ENCODE measurements at places on chromosomes 6 and 20.

DNA sequence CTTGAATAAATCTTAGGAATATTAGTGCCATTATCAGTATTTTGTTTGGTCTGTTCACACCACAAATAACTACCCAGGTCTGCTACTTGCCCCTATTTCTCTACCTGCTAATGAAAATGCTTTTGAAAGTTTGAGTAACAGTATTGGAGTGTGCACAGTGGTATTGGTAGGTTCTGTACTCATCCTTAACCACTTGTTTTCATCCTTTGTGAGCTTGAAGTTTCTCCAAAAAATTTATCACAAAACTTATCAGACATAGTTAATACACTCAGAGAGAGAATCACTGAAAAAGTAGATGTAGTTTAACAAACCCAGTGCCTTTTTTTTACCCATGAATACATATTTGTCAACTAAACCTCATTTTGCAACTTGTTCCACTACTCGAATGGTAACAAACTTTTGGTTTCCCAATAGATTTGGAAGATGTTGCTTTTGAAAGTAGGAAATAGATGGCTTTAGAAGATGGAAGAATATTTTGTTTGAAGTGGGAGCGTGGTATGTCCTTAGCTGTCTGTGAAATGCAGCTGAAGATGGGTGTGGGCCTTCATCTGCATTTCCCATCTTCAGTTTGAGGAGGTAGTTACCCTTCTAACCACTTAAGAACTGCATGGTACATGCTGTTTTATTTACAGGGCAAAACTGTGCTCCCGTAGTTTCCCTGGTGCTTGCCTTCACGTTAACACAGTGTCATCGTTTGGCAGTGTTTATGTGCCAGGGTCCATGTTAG is 9.0 kb downstream of the PTPN1 start:
- DNase-seq = no peak

DNA sequence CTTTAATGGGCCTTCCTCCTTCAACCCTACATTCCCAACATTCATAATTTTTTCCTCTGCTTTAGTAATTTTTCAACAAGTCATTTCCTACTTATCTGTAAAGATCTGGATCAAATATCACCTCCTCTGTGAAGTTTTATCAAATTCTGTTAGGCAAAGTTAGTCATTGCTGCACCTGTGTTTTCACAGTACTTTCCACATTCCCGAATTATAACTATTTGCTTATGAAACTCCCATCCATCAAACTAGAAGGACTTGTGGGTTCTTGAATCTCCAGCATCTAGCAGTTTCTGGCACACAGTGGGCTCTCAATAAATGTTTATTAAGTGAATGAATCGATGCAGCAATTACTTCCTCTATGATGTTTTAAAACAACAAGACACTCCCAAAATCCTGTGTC is 257.6 kb downstream of the HDGFL1 start:
- DNase-seq = no peak

DNA sequence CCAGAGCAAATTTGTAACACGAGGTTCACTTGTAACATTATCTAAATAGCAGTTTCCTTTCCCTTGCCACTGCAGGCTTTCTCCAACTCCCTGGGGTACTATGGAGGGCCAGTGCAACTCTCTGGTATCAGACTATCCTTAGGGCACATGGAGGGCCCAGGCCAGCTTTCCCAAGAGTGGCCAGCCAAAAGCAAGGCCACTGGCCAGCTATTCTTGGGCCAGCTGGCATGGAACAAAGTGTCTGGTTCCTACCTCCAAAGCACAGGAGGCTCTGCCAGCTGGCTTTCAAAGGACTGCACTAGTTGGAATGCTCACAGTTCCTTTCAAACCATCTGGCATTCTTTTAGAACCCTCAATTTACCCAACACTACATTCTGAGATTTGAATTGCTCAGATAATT is 8.7 kb downstream of the RNF24 start:
- DNase-seq = no peak

DNA sequence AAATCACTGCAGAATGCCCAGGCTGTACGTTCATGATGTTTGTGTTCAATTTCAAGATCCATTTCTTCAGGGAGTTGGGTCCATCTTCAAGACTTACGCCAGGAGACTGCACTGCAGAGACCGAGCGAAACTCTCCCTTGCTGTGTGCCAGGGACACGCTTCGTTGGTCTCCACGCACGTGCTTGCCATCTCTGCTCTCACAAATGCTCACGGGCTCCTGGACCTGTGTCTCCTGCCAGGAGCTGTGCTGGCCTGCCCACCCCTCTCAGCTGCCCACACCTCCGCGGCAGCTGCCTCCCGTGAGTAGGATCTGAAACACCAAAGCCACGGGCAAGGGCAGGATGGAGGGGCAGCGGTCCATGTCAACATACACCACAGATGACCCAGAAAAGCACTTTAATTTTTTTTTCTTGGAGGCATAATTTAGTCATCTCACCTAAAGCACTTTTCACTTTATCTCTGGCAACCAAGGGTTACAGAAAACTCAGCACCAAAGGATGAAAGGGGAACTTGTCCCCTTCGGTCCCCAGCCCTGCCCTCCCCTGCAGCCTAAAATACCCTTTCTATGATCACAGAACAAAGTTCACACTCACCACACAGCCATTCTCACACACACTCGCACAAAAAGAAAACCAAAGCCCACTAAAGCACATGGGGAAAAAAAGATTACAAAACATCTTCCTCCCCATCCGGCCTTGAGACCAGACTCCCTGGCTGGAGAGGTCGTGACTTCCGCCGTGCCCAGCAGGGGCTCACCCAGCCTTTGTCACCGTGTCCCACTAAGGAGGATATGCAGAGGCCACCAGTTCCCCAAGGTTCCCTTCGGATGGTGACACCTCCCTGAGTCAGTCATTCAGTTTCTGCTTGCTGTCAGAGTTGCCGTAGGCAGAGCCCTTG is 137.9 kb downstream of the AGPAT4 start:
- no peak for DNase-seq

DNA sequence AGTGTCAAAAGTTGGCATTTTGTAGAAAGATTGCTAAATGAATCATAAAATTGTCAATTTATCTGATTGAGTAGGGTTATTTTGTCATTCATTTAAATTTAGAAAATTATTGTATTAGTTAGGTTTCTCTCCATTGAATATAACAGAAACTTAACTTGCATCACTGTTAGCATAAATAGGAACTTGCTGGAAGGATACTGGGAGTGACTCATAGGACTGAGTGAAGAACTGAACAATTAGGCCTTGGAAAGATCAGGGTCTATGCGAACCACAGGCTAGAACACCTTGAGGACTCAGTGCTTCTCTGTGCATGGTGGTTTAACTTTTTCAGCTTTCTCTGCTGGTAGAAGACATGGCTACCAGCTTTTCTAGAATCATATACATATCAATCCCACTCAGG is 67.7 kb upstream of the IFNGR1 start:
- DNase-seq = no peak

- no peak for DNase-seq
Measured at GRCh38 chr20:25467441-25467840, 60.0 kb downstream of the GINS1 start.

DNA sequence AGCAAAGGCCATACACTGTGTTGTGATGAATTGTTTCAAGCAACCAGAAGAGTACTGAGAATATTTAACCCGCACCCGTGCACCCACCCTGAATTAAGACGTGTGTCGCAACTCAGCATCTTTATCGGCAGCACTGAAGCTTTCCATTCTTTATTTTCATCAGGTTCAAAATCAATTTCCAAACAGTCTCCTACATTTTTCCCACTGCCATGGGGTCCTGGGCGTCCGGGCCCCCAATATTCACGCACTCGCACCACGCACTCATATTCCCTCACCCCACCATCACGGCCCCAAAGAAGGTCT is 1.8 kb downstream of the LTB start:
- no peak for DNase-seq

DNA sequence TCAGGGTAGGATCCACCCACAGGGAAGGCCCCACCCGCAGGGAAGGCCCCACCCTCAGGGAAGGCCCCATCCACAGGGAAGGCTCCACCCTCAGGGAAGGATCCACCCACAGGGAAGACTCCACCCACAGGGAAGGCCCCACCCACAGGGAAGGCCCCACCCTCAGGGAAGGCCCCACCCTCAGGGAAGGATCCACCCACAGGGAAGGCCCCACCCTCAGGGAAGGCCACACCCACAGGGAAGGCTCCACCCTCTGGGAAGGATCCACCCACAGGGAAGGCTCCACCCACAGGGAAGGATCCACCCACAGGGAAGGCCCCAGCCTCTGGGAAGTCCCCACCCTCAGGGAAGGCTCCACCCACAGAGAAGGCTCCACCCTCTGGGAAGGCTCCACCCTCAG is 40.5 kb downstream of the KCNQ2 start:
- no peak for DNase-seq

DNA sequence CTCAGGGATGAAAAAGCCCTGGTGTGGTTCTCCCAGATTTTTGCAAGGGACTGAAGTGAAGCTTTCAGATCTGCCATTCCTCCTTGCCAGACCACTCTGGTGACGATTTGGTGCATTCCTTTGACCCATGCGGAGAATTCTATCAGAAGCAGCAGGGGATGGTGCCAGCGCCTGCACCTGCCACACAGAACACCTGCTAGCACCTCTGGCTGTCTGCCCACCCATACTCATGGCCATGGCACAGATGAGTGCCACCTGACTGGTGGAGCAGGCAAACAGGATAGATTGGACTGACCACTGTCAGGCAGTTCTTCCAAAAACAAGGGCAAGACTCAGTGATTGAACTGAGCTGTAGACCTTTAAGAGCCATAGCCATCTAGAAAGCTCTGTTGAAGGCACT is 107.1 kb downstream of the CDYL start:
- no peak for DNase-seq

DNA sequence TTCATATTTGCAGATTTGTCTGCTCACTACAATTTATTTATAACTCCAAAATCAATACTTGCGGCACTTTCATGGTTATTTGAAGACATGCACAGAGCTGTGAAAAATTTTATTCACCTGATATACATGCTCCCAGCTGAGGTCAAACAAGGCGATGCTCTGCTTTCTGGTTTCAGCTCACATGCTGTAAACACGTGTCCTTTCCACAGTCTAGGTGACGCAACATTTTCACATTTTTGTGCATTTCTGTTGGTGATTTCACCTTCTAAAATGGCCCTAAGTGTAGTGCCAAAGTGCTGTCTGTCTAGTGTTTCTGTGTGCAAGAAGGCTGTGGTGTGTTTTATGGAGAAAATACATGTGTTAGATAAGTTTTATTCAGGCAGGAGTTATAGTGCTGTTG is 650.5 kb downstream of the RNF144B start:
- no peak for DNase-seq

DNA sequence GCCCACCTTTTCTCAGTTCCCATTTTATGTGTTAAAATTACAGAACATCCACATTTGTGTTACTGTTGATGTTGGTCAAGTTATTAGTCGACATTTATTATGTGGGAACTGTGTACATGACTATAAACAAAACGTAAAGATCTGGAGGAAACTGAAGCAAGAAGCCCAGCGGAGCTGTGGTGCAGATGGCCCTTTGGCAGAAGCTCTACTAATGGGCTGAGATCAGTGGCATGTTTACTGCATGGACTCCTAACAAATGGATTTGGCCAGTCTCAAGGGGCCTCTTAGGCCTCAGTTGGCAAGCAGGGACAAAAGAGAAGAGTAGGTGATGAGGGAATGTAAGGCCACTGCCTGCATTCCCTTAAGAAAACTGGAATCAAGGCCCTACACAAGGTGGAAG is 282.1 kb upstream of the TCF21 start:
- DNase-seq = no peak

DNA sequence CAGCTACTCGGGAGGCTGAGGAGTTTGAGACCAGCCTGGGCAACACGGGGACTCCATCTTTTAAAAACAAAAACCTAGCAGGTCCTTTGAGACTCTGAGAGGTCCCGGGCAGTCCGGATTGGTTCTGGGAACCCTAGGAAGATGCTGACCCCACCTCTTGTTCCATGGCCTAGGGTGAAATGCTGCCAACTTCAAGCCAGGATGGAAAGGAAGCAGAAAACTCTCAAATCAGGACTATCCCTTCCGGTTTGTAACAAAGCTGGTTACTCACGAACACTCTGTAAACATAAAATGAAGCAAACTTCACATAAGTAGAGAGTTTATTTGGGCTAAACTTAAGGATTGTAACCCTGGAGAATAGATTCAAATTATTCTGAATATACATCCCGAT is 28.0 kb downstream of the CAPN11 start:
- DNase-seq = no peak

- DNase-seq = no peak
Measured at GRCh38 chr6:33064723-33065122, 8.7 kb downstream of the HLA-DPA1 start.

DNA sequence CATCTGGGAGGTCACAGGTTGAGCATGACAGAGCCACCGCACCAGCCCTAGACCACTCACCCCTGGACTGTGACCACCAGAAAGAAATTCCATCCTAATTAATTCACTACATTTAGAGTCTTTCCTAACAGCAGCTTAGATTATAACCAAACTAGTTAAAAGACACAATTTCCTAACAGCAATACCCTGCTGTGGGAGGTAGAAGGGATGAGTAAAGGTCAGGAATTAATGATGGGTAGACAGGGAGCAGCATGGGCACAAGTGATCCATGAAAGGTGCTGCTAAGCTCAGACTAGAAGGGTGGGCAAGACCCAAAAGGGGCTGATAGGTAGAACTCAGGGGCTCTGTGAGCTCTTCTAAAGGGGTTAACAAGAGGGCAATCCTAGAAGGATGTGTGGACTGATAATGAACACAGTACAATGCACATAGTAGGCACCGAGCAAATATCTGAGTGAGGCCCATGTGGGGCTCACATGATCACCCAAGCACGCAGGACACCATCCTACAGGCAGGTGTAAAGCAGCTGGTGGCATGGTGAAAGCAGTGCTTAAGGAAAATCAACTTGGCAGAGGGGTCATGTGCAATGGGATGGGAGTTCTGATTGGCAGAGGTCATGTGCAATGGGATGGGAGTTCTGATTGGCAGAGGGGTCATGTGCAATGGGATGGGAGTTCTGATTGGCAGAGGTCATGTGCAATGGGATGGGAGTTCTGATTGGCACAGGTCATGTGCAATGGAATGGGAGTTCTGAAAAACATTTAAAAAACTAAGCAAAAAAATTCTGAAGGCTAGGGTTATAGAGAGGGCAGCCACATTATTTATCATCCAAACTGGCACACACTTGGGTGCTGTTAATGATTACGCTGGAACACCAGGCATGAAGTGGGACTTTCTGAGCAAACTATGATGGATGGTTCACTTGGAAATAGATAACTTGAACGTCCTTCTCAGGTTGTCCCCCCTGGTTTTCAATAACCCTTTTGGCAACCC is 188.2 kb upstream of the FOXQ1 start:
- DNase-seq = no peak

GRCh38 chr6:156777577-156778453 is 637 bp downstream of the ARID1B start:
- peak; percentile 74 for DNase-seq

DNA sequence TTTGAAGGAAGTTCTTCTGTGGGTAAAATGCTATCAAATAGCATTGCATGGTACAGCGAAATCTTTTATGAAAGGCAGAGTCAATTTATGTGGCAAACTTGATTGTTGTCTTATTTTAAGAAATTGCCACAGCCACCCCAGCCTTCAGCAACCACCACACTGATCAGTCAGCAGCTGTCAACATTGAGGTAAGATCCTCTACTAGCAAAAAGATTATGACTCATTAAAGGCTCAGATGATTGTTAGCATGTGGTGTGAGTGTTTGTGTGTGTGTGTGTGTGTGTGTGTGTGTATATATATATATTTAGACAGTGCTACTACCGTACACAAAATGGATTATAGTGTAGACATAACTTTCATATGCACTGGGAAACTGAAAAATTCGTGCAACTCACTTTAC is 27.8 kb downstream of the LRRN4 start:
- DNase-seq = no peak

GRCh38 chr20:51017251-51017650 is 5.7 kb downstream of the KCNG1 start:
- DNase-seq = no peak

All from lower lobe of right lung (tissue), 2 donors.